ENCODE measurements at places on chromosomes 6 and 20. TPM values are rescaled to one million over a fixed set of nuclear protein-coding genes. Genes with fewer than 3 reads are reported as not detected.

Gene TRIM15
- not detected for total RNA-seq

Gene CRISP3
- not detected for total RNA-seq

Gene TNFRSF21
- total RNA-seq: 49.7 TPM

Gene HDGFL1
- not detected for total RNA-seq

Gene SPO11
- total RNA-seq: not detected

DNA sequence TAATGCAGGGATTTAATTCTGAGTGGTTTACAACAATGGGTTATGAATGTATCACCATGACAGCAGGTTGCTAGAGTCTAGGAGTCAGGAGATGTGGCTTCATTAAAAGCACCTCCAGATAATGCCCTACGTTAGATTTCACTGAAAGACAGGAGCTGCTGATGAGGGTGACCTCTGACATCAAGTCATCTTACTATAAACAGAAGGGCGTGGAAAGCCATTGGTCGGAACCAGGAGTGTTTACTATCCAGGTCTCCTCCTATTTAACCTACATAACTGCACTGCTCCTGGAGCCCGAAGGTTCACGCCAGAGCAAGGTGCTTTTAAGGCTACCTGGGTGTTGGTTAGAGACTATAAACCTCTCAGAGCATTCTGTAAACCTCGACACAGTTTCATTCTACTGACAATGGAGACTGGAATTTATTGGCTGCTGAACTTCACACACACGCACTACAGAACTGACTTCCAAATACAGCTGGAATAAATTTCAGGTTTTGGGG is 128.7 kb downstream of the EYA4 start:
- DNase-seq: no peak

- DNase-seq: no peak
Measured at GRCh38 chr6:122861594-122861993, 72.5 kb downstream of the SMPDL3A start.

DNA sequence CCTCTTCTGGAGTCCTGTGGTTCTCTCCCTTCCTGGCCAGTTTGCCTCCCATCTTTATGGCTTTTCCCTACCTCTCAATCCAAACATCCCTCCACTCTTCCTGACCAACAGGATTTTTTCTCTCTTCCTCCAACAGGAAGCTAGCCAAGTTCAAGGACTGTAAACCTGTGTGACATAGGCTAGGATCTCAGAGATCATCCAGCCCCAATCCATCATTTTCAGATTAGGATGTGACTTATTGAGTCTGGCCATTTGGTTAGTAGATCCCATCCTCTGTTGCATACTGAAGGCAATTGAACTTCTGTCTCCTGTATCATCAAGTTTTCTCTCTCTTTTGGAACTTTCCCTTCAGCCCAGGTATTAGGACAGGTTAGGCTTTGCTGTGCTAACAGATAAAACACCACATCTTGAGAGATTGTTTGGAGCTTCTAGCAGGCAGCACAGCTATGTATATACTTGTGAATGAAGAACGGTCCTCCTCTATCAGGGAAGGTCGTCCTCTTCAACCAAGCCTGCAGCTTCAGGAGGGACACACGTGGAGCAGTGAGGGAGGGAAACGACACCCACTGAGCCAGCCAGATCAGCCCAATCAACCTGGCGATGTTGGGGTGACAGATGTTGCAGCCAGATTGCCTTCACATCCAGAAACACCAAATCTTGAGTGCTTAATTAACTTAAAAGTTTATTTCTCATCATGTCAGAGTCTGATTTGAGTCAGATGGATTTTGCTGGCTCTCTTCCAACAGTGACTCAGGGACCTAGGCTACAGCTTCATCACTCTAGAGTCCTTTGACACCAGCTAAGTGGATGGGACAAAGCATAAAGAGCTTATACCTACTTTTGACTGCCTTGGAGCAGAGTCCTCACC is 106.8 kb downstream of the GJA10 start:
- DNase-seq: no peak

GRCh38 chr6:13186861-13187260 is 141.5 kb downstream of the TBC1D7 start:
- DNase-seq: no peak

- DNase-seq: no peak
Measured at GRCh38 chr6:149965194-149966020, 1.7 kb downstream of the ULBP1 start.

DNA sequence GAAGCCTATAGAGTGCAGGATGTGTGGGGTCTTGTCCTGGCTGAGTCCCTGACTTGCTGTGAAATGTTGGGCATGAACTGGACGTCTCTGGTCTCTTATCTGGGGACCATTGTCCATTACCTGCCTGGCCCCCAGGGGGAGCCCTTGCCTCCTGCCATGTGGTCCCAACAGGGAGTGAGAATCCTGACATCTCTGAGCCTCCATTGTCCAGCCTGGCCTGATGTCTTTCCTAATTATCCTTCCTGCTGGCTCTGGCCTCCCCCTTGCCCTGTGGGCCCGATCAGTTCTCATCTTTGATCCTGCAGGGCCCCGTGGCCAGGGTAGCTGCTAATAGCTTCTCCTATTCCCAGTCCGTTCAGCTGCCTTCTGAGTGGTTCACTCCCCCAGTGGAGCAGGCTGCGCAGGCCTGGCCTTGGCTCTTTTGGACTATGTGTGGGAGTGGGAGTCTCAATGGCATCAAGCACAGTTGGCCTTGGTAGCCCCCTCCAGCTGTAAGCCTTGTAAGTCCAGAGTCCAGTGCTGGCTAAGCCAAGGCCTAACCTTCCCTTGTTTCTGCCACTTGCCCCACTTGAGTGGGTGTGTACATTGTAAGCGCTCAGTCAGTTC is 77.9 kb upstream of the RALY start:
- DNase-seq: no peak

- no peak for DNase-seq
Measured at GRCh38 chr6:16511723-16512489, 249.4 kb downstream of the ATXN1 start.

- no peak for DNase-seq
Measured at GRCh38 chr20:62925420-62926228, 681 bp downstream of the DIDO1 start.

Data from progenitor cell of endocrine pancreas (in vitro differentiated cells).